ENCODE measurements at places on chromosomes 7 and 10. TPM values are rescaled to one million over a fixed set of nuclear protein-coding genes. Genes with fewer than 3 reads are reported as not detected.

Gene KCNMA1
- total RNA-seq = 0.59 TPM

Gene DDC
- total RNA-seq = 5.2 TPM

Gene SOSTDC1
- total RNA-seq = 13.9 TPM

Gene TSPAN12
- total RNA-seq = 14.6 TPM

Gene CYP2C9
- 4.9 TPM for total RNA-seq

Gene TMEM229A
- total RNA-seq = not detected

Gene PIK3AP1
- 114 TPM for total RNA-seq

Gene DRGX
- not detected for total RNA-seq

Gene PDGFA
- total RNA-seq = 6.4 TPM

Gene LGI1
- total RNA-seq = not detected

Gene ASB10
- not detected for total RNA-seq

Gene FGL2
- 0.14 TPM for total RNA-seq

Gene GGCT
- total RNA-seq = 90.6 TPM

Gene MYL10
- not detected for total RNA-seq

Gene FKBP9
- 160 TPM for total RNA-seq

Gene GPR37
- total RNA-seq = 7.5 TPM

Gene OR2A25
- total RNA-seq = not detected

Gene DNAH11
- 1.9 TPM for total RNA-seq
